ENCODE measurements at places on chromosomes 6 and 20.

- no peak for DNase-seq
These were observed 272.0 kb downstream of the PACRG start for GRCh38 chr6:162999575-163000285.

- no peak for DNase-seq
These were observed 322.1 kb downstream of the TAF4 start for GRCh38 chr20:61743606-61744005.

DNA sequence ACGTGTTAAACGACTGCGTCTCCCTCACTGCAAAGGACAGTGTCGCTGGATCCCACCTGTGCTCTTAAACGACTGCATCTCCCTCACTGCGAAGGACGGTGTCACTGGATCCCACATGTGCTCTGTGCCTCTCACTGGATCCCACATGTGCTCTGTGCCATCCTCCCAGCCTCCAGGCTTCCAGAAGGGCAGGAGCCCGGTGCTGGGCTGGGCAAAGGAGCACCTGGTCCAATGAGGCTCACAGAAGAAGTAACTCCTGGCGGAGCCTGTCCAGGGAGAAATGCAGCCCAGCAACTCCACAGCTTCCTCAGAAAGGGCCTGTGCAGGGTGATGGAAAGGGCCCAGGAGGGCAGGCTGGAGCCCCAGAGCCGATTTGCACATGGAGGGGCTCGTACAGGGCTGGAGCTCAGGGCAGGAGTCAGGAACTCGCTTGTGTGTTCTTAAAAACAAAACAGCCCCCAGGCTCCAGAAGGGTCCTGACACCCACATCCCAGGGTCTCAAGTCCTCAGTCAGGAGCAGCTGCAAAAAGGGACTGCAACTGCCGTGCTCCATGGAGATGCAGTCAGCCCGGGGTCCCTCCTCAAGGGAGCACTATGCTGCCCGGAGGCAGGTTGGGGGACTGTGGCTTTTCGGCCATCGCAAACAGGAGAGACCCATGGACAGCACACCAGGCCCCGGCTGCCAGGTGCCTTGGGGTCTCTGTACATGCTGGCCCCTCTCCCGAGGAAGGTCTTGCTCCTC is 52.7 kb downstream of the DLL1 start:
- DNase-seq = no peak

GRCh38 chr20:14963262-14963663 is 625.9 kb upstream of the FLRT3 start:
- DNase-seq = no peak

GRCh38 chr6:52209770-52210169 is 23.6 kb downstream of the IL17A start:
- DNase-seq = no peak

- DNase-seq = no peak
These were observed 52.5 kb upstream of the SLC22A23 start for GRCh38 chr6:3509336-3509735.

- DNase-seq = no peak
These were observed 51.7 kb upstream of the HINT3 start for GRCh38 chr6:125904871-125905270.

DNA sequence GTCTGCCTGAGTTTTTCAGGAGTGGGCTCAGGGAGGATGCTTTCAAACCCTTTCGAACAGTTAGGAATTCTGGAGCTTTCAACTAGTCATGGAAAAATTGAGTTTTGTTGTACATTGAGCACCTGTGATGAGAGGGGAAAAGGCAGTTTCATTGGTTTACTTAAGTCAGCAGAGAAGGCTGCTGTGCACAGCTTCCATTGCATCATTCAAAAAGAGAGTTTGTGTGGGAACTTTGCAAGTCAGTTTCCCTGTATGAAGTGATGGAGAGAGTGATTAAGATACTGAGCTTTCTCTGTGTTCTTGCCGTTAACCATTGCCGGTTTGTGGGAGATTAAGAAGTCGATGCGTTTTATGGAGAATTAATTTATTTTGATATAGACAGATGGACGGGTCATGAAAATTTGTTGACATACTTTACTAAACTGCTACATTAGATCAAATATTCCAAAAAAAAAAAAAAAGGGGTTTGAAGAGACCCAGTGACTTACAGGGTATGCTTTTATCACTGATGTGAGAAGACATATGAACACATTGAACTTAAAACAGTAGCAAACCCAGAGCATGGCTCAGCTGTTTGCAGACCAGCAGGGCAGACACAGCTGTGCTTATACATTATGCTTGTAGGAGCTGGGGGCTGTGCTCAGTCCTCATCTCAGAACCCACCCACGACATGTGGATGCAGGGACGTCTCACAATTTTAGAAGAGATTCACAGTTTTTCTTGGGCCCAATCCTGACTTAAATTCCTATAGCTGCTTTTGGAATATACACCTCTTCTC is 234.1 kb downstream of the SOX4 start:
- no peak for DNase-seq

DNA sequence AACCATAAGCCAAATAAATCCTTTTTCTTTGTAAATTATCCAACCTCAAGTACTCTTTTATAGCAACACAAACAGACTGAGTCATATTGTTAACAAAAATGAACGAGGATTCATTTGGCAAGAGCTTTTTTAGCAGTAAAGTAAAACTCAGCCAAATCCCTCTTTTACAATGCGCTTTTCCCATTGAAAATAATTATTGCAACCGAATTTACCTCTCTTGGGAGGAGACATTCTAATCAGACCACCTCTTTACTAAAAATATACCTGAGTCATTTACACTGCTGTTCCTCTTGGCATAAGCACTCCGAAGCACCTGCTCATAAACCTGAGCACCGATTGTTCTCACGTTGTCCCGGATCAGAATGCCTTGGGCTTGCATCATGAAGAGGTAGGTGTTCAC is 57.4 kb downstream of the B4GALT5 start:
- no peak for DNase-seq

DNA sequence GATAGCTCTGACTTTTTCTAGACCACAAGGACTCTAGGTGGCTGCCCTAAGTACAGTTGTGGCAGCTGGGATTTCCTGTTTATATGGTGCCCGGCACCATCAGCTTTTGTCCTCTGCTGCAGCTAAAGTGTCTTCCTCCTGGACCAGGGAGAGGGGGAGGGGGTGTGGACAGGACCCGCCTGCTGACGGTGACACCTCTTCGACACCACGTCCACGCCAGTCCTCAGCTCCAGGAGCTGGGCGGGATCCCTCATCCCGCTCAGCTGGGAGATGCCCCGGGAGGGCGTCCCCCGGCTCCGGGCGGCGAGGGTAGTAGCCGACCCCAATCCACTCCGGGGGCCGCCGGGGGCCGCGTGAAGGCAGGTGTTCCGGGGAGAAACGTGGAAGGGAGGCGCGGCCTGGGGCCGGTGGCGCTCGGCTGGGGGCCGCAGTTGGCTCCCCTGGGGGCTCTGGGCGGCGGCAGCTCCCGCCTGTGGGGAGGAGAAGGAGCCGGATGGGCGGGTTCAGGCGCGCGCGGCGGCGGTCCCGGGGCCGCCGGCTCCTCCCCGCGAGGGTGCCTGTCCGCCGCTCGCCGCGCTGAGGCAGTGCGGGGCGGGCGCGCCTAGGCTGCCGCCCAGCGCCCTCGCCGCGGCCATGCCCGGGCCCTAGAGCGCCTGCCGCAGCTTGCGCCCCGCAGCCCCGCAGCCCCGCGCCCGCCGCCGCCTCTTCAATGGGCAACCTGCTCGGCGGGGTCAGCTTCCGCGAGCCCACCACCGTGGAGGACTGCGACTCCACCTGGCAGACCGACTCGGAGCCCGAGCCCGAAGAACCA is at the start of gene OGFRL1:
Gene OGFRL1 (plus strand): TSS at position 584 of the 811 bp plus-strand sequence. CDS start 126 bp downstream, at position 710.
- no peak for DNase-seq

- DNase-seq = no peak
These were observed 317.8 kb downstream of the HAO1 start for GRCh38 chr20:7622399-7622961.

- no peak for DNase-seq
These were observed 20.1 kb downstream of the PSMB1 start for GRCh38 chr6:170532867-170533488.

GRCh38 chr6:153101461-153101860 is 29.6 kb downstream of the RGS17 start:
- DNase-seq = no peak

- no peak for DNase-seq
These were observed 43.7 kb downstream of the LRP11 start for GRCh38 chr6:149820506-149820905.

DNA sequence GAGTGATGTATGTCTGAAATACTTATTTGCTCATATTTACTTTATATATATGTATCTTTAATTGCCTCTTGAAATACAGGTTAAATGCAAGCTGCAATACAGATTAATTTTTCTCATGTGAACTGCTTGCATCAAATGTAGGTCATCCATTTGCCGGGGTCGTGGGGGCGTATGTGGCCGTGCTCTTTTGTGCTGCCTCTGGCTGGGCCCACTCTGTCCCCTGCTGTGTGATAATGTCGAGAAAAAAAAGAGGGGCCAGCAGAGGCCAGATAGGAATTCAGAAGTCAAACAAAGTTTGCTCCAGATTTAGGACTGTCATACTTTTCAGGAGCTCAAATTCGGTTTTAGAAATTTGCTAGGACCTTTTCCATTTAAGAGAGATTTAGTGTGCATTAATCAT is 459.6 kb upstream of the SOX4 start:
- DNase-seq = no peak

DNA sequence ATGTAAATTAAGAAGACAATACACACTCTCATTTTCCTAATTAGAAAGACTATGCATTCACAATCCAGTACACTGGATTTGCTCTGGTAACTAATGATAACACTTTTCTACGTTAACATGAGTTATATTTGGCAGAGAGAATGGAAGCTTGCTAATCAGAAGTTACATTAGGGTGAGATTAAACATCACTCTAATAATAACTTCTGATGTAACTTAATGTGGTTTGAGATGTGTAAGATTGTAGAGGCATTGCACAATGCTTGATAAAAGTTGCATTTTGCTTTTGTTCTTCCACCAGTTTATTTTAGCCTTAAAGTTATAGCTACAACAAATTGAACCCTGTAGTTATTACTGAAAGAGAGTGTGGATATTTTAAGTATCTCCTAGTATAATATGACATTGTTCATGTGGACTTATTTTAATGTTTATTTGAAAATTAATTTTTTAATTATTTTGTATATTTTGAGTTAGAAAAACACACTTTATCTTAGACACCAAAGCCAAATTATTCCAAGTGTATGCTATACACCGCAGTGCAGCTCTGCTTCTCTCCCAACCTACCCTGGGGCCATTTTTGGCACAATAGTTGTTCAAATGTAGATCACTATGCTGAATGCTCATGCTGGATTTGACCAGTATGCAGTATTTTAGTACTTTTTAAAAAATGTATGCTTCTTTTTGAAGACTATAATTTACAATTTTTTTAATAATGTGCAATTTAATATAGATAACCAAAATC is 143.2 kb downstream of the SLC16A10 start:
- no peak for DNase-seq

DNA sequence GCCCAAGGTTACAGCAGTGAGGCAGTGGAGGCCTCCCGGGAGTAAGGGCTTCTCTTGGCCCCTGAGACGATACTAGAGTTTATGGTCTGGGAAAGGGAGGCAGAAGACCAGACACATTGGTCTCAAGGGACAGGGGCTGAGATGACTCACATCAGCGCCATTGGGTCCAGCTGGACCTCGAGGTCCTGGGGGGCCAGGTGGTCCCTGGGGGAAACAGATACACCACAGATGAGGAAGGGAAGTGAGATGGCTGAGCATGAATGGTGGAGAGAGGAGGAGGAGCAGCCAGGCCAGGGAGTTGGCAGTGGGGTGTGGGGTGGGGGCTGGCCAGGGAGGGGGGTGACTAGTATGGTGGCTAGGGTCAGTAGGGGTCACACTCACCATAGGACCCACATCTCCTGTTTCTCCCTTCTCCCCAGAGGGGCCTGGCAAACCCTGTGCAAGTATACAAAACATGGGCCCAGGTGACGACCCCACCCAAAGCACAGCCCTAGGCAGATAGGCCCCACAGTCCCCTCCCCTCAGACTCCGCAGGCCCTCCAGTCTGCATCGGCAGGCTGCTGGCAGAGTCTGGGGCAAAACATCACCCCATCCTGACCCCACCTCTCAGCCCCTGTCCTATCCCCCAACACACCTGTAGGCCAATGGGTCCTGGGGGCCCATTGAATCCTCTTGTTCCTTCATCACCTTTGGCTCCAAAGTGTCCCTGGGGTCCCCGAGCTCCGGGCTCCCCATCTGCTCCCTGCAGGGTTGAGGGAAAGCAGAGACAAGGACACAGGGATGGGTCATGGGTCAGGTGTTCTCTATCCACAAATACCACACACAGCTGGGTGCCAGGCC is 21.9 kb downstream of the COL11A2 start:
- no peak for DNase-seq

DNA sequence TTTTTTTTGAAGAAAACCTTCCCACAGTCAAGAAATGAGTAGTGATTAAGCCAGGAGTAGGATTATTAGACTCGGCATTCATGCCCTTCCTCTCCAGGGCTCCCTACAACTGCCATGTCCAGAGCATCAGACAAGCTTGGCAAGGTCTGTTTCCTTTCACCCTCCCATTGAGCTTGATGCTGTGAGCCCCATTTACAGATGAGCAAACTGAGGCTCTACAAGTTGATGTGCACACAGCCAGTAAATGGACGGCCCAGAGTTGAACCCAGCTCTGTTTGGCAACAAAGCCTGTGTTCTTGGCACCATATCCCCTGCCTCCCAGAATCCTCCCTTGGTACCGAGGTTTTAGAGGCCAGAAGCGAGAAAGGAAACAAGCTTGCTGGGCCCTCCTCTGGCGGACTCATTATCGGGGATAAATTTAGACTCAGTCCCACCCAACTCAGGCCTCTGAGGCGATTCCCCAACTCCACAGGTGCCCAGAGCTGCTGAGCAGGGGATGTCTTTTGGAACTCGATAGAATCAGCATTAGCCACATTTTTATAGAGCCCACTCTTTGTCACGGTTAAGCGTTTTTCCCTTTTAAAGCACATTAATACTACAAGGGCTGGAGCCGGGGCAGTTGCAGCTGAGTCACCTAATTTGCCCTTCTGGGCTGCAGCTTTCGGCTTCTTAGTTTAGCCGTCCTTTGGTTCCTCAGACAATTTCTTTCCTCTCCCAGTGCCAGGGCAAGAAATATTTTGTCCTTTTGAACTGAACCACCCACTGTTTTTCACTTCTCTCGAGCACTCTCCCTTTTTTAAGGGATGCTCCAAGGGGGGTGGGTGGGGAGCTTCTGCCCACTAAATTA is 23.0 kb upstream of the NFATC2 start:
- DNase-seq = no peak

DNA sequence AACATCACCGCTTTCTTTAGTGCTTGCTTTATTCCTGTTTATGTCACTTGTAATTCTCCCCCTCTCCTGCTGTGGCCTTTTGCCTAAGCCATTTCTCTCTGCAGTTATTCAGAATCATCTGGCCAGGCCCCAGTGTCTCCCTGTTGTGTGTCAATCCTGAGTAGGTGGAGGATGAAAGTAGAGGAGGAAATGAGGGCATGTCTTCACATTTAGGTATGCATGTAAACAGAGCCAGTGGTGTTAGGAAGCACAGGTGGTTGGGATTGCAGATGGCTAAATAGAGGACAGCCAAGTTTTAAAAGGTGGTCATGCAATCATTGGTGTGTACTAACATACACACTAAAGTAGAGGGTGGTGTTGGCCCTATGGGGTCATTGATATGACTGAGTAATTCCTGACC is 5.2 kb downstream of the PRSS35 start:
- DNase-seq = no peak

GRCh38 chr20:14717134-14717999 is 380.0 kb upstream of the FLRT3 start:
- no peak for DNase-seq
